HS-27A (cell line): ENCODE measurements at places on chromosomes 1 and 21.

GRCh38 chr1:113396585-113396984 lies 6.3 kb downstream of the MAGI3 start:
- peak; percentile 65 for DNase-seq

DNA sequence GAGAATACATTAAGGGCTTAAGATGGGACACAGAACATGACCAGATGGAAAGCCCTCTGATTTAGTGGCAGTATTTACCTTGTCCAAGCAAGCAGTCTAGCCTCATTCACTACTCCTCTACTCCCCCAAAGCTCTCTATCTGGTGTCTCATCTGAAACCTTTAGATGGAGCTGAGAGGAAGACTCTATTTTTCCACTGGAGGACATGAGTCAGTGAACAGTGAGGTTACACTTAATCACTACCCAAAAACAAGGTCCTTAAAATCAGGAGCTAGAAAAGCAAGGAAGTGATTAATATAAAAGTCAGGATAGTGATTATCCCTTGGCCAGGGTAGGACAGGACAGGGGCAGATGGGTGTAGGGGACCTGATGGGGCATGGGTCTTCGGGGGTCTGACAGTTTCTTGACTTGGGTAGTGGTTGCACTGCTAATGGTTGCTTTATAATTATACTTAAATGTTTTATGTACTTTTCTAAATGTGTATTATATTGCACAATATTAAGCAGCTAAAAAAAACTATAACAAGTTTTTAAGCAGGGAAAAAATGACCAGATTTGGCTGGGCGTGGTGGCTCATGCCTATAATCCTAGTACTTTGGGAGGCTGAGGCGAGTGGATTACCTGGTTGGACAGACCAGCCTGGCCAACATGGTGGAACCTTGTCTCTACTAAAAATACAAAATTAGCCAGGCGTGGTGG lies 3.0 kb downstream of the PTPN22 start:
- no peak for DNase-seq

DNA sequence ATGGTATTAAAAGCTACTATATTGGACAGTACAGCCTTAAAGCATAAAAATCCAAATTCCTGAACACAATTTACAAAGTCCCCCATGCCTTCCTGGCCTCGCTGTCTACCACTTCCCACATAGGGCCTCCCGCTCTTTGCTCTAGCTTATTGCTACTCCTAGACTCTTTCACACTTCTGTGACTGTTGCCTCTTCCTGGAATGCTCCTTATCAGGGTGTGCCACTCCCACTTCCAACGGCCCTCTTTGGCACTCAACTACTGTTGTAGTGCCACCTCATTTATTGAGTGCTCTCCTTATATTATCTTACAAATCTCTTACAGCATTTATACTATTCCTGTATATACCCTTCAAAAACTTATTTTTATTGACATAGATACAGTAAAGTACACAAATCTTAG lies 4.8 kb downstream of the SARS1 start:
- DNase-seq: no peak

- no peak for DNase-seq
Observed at GRCh38 chr1:54781023-54781723, 16.9 kb upstream of the PARS2 start.

GRCh38 chr1:172357753-172358385 lies 62.6 kb upstream of the C1orf105 start:
- DNase-seq: no peak

GRCh38 chr21:32137931-32138330 lies 140.9 kb downstream of the MIS18A start:
- DNase-seq: no peak

DNA sequence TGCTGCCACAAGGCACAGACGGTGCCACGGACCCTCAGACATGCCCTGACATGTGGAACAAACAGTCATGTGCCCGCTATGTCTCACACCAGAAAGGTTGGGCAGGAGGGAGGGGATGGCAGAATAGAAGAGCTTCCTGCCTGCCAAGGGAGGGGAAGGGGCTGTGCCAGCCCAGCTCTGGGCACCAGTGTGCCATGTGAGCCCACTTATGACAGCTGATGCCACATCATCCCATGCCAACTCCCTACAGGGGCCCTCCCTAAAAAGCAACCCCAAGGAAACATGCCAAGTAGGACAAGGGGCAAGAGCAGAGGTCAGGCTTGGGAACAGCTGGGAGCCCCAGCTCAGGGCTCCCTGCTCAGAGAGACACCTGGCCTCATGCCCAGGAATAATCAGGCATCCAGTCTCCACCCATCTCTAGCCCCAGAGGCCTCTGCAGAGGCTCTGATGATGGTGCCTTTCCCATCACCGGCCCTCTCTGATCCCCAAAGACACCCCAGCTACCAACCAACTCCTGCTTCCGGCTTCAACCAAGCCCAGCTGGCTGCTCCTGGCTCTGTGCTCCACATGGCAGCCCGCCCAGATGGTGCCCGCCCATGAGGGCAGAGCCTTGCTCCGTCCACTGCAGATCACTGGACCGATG lies 10.3 kb downstream of the ADGRB2 start:
- DNase-seq: no peak

GRCh38 chr1:213690341-213690917 lies 297.3 kb upstream of the PROX1 start:
- DNase-seq: no peak

DNA sequence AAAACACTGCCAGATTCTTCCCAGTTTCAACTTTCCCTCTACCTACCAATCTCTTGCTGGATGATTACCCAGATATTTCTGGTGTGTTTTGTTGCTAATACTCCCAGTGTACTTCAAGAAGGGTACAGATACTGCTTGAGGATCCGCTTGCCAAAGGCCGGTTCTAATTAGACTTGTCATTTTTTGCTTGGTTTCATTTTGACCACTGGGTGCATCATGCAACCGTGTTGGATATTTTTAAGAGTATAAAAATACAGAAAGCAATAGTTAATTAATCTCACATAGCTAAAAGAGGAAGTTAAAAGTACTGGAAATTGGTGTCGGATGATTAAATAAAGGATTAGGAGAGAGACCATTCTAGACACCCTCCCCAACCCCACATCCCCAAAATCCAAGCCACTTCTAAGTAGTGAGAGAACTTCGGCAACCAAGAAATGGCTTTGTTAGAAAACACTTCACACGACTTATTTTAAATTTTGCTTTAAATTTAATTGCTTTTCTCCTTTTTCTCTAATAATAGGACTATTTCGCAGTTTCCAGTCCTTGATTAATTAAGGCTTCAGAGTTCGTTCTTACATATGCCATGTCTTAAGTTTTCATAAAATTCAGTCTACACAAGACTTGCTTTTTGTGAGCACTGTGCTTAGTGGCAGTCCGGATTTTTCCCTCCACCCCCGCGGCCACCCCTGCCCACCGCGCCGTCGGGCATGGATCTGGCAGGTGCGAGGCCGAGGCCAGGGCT lies 2.5 kb upstream of the CDKN2C start:
- no peak for DNase-seq

- no peak for DNase-seq
Observed at GRCh38 chr1:84665703-84666317, 24.5 kb downstream of the SSX2IP start.

DNA sequence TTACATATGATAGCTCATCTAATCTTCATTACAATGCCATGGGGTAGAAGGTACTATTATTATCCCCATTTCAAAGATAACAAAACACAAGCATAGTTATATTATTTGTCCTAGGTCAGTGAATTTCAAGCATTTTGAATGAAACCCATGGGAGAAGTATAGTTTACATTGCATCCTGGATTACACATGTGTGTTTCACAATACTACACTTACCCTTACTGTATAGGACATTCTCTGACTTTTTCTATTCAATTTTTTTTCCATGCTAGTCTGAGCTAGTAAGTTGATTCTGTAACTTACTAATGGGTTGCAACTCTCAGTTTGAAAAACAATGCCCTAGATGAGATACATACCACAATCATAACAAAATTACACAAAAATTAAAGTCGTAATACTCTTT lies 8.7 kb upstream of the GPX7 start:
- DNase-seq: no peak

GRCh38 chr21:35491114-35491513 lies 442.0 kb upstream of the RUNX1 start:
- DNase-seq: no peak

DNA sequence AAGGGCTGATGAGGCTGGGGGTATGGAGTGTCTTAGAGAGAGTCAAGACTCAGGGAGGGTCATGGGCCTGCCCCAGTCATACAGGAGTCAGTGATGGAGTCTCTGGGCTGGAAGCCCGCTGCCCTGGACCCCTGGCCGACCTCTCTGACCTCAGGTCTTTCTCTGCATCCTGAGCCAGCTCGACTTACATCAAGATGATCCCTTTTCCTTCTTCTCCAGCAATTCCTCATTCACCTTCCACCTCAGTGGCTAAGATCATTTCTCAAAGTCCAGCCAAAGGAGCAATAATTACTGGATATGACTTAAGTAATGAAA lies 308.6 kb downstream of the MATN1 start:
- no peak for DNase-seq

DNA sequence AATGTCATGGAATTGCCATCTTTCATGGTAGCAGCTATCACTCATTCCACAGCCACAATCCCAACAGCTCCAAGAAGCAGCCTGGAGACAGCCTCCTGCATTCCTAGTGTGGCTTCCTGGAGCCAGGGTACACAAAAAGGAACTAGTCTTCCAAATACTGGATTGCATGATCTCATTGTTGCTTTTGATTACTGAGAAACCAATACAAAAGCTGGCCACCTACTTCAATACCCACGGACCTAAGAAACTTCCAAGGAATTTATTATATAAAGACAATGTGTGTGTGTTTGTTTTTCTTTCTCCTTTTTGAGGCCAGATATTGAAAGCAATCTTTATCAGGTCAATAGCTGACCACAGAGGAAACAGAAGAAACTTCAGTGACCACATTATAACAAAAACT lies 25.6 kb downstream of the CEP170 start:
- DNase-seq: no peak

DNA sequence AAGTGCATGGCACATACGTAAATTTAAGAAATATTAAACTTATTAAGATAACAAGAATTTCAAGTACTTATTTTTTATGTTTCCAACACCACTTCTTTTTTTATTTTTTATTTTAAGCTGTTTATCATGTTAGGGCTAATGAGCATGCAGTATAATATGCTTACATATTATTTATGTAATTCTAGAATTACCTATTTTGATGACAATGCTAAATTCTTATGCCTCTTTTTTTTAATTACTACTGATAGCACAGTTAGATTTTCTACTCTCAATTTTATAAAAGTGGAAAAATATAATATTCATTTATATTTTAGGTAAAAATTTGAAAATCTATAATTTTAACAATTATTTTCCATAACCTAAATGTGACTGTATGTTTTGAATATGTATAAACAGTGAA lies 713.0 kb downstream of the MRPL39 start:
- DNase-seq: no peak

DNA sequence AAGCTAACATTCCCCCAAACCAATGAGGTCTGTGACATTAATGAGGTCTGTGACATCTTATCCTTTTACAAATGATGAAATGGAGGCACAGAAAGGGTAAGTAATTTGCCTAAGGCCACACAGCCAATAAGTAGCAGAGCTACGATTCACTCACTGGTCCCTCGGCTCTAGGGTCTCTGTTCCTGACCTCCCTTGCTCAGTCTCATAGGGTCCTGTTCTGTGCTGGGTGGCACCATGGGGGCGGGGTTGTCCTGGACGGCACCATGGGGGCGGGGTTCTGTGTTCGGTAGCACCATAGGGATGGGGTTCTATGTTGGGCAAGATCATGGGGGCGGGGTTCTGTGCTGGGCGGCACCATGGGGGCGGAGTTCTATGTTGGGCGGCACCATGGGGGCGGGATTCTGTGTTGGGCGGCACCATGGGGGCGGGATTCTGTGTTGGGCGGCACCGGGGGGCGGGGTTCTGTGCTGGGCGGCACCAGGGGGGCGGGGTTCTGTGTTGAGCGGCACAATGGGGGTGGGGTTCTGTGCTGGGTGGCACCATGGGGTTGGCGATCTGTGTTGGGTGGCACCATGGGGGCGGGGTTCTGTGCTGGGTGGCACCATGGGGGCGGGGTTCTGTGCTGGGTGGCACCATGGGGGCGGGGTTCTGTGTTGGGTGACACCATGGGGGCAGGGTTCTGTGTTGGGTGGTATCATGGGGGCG lies 55.6 kb downstream of the CLSTN1 start:
- DNase-seq: no peak

DNA sequence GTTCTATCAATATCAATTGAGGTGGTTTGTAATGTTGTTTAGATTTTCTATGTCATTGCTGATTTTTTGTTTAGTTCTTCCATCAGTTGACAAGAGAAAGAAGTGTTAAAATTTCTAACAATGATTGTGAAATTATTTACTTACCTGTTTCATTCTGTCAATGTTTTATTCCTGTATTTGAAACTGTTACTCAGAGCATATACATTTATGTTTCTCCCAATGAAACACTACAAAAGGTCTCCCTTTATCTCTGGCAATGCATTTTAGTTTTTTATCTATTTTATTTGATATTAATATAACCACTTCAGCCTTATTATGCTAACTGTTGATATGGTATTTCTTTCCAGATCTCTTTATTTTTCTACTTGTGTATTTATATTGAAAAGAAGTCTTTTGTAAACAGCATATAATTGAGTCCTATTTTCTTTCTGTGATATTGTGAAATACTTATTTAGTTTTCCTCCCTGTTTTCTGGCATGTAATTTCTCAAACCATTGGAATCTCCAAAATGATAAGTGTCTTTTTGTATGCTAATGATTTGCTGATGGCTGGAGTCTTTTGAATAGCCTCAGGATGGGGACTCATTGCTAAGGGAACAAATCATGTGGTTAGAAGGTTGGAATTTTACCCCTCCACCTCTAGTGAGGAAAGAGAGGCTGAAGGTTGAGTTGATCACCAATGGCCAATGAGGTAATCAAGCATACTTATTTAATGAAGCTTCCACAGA lies 122.0 kb downstream of the ADSS2 start:
- DNase-seq: no peak

- DNase-seq: no peak
Observed at GRCh38 chr1:89529196-89529595, 4.6 kb downstream of the LRRC8B start.

GRCh38 chr1:103516693-103517092 lies 8.8 kb upstream of the RNPC3 start:
- DNase-seq: no peak

DNA sequence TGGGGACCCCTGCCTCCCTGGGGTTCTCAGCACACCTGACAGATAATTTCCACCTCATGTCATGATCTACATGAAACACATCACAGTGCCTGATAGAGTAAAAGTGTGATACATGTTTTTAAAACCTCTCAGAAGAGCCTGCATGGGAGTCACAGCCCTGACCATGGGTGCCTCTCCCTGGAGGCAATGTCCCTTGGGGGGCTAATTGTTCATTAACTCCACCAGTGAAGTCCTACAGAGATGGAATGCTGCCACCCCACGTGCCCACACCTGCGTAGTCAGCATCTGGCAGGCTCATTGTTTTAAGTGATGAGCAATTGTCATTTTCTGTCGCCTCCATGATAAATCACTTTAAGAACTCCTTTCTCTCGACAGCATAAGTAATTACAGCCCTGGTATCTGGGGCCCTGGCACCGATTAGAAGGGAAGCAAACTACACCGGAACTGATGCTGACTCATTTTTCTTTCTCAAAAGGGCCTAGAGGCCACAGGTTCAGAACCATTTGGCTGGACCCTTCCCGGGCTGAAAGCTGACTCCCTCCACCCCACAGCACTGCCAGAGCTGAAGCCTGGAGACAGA lies 109.6 kb upstream of the GJB5 start:
- DNase-seq: no peak
